ENCODE measurements at places on chromosomes 6 and 20. TPM values are rescaled to one million over a fixed set of nuclear protein-coding genes. Genes with fewer than 3 reads are reported as not detected.

Gene VWA7
- total RNA-seq: 0.36 TPM

Gene ME1
- 18.9 TPM for total RNA-seq

Gene SLC17A9
- 4.8 TPM for total RNA-seq

Gene NKAPL
- not detected for total RNA-seq

GRCh38 chr6:42128460-42129359 lies 13.7 kb downstream of the C6orf132 start:
- peak; percentile 21 for DNase-seq

- peak; percentile 68 for DNase-seq
These were observed 36.7 kb downstream of the MARCKS start for GRCh38 chr6:113893866-113894265.

DNA sequence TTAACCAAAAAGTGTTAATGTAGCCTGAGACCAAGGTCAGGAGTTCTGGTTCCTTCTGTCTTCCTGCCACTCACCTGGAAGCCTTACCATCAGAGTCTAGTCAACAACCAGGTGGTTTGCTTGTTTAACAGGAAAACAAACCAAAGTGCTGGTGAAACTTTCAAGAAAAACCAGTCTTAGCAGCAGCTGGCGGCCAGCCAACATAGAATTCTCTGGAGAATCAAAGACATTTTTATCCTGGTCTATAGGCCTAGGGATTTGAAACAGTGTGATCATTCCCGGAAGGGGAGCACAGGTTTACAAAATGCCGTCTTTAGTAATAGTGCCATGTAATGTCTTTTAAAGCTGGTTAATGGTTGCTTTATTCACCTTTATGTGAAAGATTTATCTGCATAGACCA lies 146.6 kb upstream of the AKIRIN2 start:
- no peak for DNase-seq

- DNase-seq: peak; percentile 23
These were observed 95.7 kb downstream of the SHLD1 start for GRCh38 chr20:5845681-5846615.

DNA sequence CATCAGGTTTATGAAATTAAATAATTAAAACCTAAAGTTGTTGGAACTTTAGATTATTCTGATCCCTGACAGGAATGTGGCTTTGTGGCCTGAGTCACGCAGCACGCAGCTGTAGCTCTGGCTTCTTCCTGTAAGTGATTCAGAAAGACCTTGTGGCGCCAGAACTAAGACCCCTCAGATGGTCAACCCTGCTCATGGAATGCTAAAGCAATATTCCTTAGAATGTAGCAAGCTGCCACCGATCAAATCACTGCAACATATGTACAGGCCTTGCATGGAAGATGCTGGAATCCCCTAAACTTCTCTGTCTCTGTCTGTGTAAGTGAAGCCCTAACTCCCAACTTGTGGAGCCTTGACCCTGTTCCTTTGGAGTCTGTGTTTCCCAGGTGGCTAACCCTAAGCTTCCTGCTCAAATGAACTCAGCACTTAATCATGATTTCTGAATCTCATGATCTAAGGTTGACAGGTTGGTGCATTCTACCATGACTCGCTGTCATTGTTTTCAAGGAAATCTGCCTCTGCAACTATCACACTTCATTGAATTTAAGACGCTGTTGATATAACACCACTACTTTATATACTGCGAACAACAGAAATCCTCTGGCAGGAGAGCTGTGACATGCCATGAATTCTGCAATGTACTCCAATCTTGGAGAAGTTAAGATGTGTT lies 111.2 kb upstream of the CST7 start:
- peak; percentile 81 for DNase-seq

- no peak for DNase-seq
These were observed 10.2 kb downstream of the SENP6 start for GRCh38 chr6:75611702-75612375.

GRCh38 chr6:96465321-96465903 lies 56.2 kb upstream of the UFL1 start:
- DNase-seq: no peak

DNA sequence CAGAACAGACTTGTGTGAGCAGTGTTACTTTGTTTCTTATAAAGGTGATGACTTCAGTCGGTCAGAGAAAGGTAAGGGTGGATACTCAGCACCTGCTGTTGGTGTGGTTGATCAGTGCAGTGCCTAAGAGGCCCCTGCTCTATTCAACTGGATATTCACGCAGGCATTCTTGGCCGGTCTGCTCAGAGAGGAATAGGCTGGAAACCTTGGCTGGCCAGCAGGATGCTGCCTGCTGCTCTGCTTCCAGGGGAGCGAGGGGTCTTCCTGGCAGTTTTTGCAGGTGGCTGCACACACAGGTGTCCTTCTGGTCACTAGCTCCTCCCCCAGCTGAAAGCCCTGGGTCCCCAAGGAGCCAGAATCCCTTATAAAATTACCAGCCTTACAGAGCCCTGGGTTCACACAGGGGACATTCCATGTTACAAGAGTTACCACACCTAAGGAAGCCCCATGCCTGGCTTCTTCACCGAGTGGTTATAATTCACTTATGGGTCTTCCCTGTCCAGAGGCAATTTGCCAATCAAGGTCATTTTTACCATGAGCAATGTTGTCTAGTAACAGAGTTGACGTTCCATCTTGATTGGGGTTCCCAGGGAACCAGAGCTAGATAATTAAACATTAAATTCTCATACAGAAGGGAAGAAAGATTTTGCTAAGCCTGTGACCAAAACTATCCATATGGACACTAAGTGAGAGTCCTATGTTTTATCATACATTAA lies 16.4 kb downstream of the SYNJ2 start:
- DNase-seq: no peak

DNA sequence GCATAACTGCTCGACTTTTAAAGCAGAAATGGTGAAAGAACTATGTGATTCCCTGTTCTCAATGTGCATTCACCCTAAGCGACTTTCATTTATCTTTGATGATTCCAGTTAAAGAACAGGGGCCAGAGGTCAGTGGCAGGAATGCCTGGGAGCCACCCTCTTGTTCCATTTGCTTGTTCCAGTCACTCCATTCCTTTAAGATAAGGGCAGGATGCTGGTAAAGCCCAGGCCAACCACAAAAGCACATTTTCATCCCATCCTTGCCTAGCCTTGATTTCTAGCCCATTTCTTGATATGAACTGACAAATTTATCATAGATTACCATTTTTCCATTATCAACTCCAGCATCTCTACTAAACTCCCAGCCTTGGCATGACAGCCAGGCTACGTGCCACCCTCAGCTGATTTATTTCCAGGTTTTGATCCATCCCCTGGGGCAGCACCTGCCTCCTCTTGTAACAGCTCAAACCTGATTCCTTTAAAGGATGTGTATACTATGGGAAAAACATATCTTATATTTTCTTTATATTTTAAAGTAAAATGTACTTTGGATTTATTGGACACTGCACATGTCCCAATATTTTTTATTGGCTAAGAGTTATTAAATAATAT lies 19.2 kb downstream of the HMGN3 start:
- DNase-seq: no peak

Data from RPMI7951 (cell line).